ENCODE measurements at places on chromosomes 16 and 17. TPM values are rescaled to one million over a fixed set of nuclear protein-coding genes. Genes with fewer than 3 reads are reported as not detected.

EMC6 gene
- total RNA-seq, result 61.7 TPM

HEATR9 gene
- total RNA-seq, result not detected

ACAP1 gene
- 17.9 TPM for total RNA-seq

ZNF23 gene
- total RNA-seq, result 6.2 TPM

ANKRD13B gene
- 10.0 TPM for total RNA-seq

NLRC3 gene
- total RNA-seq, result 0.11 TPM

NOS2 gene
- total RNA-seq, result not detected

TBC1D3L gene
- total RNA-seq, result 19.6 TPM

ABCC6 gene
- 0.33 TPM for total RNA-seq

CEP295NL gene
- 0.29 TPM for total RNA-seq

KRT28 gene
- not detected for total RNA-seq

DNA sequence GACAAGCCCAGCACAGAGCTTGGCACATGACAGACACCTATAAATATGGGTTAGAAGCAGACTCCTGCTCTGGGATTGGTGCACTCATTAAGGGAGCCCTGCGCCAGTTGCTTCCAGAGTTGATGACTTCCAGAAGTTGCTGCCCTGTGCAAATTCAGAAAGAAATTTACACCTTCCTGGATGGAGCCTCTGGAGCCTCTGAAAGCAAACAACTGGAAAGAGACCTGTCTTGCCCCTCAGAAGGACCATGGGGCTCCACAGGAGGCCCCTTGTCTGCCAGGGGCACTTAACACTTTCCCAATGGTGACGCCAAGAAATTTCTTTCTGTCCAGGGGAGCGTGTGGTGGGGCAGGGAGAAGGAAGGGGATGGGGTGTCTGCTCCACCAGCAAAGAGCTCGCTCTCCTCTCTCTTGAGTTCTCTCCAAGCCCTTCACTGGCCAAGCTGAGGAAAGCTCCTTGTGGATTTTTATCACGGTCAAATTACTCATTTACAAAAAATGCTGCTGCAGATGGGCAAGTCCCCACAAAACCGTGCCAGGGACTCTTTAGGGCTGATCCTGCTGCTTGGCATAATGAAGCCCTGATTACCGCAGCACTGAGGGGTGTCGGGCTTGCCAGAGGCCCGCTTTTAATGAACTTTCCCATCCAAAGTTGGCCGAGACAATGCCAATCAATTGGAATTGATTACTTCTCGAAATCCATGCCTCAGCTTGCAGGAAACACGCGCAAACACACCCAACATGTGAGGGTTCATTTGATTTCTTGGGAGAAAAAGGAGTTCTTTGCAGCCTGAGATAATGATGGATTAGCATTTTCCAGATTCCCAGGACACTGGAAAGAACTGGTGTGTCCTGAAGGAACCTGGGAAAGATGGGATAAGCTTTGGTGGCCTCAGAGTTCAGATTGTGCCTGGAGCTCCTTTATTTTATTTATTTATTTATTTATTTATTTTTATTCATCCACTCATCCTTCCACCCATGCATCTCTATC, 583.6 kb upstream of the CDH5 start:
- peak; percentile 68 for DNase-seq

DNA sequence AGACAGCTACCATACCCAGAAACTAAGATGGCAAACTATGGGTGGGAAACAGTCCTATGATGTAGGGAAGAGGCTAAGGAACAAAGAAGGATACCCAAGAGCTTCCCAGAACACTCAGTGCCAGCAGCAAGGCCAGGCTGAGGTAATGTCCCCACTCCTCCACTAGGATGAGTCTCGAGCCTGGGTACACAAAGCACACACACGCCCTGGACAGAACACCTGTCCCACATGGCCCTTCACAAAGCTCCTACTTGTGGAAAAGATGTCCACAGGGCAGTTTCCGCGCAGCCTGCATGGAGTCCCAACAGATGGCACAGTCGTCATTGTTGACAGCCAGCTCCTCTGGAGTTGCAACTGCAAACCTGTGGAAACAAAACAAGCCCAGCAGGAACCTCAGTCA, 23.9 kb downstream of the AMFR start:
- peak; percentile 12 for DNase-seq

DNA sequence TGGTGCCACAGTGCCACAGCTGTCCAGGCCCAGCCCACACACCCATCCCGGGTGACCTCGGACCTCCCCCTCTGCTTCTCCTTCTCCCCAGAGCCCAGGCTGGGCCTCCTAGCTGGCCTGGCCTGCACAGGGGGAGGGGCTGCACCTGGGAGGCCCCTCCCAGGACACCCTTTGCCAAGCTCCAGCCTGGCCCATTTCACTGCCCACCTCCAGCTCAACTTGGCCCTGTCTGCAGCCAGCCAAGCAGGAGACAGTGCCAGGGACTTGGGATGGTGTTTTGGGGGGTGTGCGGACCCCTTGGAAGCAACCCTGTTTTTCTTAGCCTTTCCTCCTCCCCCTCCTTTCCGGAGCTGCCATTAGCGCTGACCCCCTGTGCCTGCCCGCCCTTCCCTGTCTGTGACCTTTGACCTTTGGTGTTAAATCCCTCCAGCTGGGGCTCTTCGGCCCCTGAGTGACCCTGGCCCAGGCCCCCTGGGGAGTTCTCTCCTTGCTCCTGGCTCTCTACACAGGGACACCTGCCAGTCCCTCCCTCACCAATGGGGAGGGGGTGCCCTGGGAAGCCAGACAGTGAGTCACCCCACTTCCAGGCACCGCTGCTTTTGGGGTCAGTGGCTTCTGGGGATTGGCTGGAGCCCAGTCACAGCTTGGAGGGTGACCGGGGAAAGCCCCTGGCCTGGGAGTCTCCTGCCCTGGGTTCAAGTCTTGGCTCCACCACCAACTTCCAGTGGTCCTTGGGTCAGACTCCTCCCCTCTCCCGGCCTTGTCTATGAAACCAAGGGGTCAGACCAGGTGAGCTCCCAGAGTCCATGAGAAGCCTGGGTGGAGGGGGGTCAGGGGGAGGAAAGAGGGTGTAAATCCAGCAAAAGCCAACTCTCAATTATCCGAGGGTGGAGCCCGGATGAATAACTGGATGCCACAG, 1.9 kb downstream of the GLIS2 start:
- DNase-seq, result peak; percentile 38

DNA sequence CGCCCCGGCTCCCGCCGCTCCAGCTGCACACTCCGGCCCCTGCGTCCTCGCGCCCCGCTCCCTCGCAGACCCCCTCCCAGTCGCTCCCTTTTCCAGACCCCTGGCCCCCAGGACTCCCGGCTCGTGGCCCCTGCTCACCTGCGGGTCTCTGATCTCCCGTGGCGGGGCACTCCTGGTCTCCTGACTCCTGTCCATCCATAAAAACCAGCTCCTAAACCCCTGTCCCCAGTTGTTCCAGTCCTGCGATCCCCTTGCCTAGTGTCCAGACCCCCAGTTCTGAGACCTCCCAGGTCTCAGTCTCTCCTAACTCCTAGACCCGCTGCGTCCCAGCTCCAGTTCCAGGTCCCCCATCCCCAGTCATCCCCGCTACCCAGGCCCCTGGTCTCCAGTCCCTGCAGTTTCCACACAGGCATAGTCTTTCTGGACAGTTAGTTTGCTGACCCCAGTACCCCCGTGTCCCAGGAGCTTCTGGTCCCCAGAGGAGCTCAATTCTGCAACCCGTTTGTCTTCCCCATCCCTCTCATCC, 379 bp downstream of the SNX29 start:
- no peak for DNase-seq

DNA sequence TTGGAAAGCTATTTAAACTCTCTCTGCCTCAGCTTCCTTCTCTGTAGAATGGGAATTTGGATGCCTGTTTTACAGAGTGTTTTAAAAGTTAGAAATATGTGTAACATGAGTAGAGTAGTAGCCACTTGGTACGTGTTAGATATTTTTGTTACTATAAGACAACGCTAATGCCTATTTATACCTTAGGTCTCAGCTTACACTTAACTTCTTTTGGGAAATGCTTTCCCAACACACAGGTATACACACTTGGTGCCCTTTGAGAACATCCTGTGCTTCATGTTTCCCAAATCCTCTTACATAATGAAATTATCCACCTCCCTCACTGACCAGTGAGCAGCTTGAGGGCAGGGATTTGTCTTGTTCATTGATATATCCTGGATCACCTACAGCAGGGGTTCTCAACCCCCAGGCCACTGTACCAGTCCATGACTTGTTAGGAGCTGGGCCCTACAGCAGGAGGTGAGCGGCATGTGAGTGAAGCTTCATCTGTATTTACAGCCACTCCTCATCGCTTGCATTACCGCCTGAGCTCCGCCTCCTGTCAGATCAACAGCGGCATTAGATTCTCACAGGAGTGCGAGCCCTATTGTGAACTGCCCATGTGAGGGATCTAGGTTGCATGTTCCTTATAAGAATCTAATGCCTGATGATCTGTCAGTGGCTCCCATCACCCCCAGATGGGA, 33.5 kb downstream of the ARSG start:
- DNase-seq, result no peak

DNA sequence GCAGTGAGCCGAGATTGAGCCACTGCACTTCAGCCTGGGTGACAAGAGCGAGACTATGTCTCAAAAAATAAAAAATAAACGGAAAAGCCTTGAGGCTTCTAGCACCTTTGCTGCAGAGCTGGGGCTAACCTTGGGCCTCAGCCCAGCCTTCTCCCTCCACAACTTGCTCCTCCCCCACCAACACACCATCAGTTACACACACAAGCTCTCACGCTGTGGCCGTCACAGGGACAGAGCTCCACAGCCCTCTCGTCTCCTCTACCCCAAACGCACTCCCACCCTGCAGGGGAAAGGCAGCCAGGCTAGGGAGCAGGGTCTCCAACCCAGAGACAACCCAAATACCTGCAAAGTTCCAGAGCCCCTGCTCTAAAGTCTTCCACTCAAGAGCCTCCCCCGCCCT, 22.0 kb upstream of the MRPS23 start:
- DNase-seq, result no peak

DNA sequence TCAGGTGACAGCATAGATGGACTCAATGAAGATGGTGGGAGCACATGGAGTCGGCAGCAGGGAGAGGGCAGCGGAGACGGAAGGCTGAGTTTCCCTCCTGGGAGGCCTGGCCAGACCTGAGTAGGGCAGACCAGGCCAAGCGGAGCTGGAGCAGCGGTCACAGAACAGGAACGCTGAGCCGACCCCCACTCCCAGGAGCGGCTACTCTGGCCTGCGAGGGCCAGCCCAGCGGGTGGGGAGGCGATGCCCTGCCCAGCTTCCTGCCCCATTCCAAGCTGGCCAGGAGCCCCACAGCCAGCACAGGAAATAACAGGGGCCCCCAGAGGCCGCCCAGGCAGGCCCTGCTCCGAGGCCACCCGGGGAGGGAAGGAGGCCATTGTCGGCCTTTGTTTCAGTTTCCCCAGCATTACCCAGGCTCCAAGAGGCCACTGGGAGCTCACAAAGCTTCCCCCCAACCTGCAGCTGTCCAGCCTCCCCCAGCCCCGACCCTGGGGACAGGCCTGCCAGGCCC, 79.8 kb downstream of the ZNF423 start:
- no peak for DNase-seq

- no peak for DNase-seq
Observed at GRCh38 chr16:77967054-77967904, 55.1 kb upstream of the CLEC3A start.

DNA sequence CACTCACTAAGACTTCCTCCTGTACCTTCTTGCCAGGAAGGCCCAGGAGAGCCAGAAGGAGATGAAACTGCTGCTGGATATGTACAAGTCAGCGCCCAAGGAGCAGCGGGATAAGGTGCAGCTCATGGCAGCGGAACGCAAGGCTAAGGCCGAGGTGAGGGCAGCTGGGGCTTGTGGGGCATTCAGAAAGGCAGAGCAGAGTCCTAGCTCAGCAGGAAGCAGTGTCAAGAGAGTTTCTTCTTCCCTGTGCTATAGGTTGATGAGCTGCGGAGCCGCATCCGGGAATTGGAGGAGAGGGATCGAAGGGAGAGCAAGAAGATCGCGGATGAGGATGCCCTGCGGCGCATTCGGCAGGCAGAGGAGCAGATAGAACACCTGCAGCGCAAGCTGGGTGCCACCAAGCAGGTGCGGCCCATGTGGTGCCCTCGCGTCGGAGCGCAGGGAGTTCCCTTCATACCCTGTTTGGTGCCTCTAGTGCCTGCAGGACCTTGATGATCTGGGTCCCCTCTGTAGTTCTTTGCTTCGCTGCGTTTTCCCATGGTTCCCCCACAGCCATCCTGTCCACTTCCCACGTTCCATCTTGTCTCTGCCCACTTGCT, 6.6 kb downstream of the RNF40 start:
- no peak for DNase-seq

- no peak for DNase-seq
Observed at GRCh38 chr17:61382796-61383688, 16.6 kb upstream of the TBX2 start.

DNA sequence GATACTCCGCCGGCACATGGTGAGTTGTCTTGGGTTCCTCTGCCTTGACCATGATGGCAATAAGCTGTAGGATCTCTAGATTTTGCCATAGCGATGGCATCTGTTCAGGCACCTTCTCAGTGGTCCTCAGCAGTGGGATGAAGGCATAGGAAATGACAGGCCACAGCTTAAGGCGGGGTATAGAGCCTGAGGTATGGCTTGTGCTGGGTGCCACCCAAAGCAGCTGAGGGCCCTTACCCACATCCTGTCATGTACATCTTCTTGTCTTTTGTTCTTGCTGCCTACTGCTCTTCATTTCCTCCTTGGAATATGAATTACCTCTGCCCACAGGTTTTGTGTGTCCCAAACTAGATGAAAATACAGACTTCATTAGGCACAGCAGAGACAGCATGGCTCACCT, 29.5 kb downstream of the KAT7 start:
- DNase-seq, result no peak

DNA sequence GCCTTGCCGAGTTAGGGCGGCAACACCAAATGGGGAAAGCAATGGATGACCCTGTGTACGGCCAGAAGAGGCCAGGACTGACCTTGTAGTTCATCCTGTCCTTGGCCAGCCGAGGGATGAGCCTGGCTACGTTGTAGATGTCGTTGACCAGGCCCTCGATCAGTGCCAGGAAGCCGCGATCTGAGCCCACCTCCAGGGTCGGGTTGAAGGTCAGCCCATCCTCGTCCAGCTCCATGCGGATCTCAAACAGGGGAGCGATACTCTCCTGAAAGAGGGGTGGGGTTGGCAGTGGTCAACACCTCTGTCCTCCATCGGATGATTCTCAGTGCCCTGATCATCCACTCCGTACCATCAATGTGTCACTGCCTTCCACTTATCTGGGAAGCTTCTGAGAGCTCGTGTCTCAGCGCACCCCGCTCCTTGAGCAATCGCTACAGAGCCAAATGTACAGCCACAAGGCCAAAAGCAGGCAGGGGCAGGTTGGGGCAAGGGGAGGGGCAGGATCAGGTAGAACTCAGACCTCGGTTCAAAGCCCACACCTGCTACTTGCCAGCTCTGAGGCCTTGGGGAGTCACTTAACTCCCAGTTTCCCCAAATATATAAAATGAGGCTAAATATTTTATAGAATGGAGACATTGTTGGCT, 39.9 kb downstream of the DNAH17 start:
- peak; percentile 79 for DNase-seq

DNA sequence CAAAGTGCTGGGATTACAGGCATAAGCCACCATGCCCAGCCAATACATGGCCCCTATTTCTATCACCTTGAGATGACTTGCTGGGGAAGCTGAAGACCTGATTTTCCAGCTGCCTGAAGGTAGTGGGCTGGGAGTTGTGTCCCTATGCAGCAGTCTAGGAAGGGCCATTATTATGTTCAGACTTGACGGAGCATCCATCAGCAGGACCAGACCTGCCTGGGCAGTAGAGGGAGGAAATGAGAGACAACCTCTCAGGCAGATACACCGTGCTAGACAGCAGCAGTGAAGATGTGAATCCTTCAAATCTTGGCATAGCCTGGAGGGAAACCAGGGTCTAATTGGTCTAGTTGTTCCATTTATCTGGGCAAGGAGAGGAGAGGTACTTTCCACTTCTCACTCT, 35.6 kb upstream of the PHOSPHO1 start:
- DNase-seq, result peak; percentile 64

- DNase-seq, result peak; percentile 95
Observed at GRCh38 chr16:2537451-2538379, at the start of gene PDPK1. PDPK1 (plus strand) TSS chr16:2538021; CDS start chr16:2538113, 92 bp downstream.
